Right ventricle myocardium inferior (tissue), 1 donor: ENCODE measurements at places on chromosomes 16 and 17. TPM values are rescaled to one million over a fixed set of nuclear protein-coding genes. Genes with fewer than 3 reads are reported as not detected.

ACSM5 gene
- total RNA-seq: 1.5 TPM

ABCC12 gene
- total RNA-seq: 0.14 TPM

ABR gene
- 147 TPM for total RNA-seq

IRX3 gene
- 38.8 TPM for total RNA-seq

PRKCB gene
- 2.2 TPM for total RNA-seq

KCNJ18 gene
- not detected for total RNA-seq

KRTAP3-2 gene
- not detected for total RNA-seq

TBC1D3C gene
- not detected for total RNA-seq

FSCN2 gene
- total RNA-seq: 0.19 TPM

DNA sequence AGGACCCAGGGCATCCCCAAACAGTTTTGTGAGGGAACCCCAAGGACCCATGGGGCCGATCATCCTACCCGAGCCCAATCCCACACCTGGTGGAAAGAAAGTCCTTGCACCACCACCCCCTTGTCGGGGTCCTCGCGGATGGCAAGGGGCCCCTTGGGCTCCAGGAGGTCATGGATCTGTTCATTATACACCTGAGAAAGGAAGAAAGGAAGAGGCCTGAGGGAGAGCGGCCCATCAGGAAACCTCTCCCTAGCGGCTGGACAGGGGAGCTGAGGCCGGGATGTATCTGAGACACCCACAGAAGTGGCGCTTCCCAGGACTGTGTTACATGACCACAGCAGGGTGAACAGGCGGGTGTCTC is 12.8 kb downstream of the KIF18B start:
- no peak for DNase-seq

- DNase-seq: no peak
Observed at GRCh38 chr16:80723091-80723490, 81.3 kb downstream of the CDYL2 start.

DNA sequence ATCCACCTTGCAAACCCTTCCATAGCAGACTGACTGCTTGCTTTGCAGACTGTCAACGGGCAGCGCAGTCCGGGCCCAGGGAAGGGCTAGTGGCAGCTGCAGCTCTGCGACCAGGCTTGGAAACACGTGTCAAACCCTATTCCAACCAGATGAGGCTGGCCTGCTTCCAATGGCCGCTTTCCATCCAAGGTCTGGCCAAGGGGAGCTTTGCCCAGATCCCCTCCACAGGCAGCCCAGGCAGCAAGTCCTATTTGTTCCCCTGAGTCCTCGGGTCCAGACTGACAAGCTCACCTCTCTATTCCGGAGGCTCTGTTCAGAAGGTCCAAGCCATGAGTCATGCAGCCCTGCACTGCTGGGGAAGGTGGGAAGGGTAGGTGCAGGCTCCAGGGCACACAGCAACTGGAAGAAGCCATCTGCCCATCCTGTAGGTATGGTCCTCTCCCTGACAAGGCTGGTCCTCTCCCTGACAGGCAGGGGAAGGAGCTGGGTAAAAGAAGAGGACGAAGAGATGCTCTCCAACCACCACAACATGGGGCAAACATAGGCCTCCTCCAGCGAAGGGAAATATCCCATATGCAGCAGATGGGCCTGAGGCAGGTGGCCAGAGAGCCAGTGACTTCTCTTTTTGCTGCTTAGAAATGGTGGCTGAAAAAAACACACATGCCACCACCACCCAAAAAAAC is 22.6 kb upstream of the AXIN2 start:
- DNase-seq: no peak

DNA sequence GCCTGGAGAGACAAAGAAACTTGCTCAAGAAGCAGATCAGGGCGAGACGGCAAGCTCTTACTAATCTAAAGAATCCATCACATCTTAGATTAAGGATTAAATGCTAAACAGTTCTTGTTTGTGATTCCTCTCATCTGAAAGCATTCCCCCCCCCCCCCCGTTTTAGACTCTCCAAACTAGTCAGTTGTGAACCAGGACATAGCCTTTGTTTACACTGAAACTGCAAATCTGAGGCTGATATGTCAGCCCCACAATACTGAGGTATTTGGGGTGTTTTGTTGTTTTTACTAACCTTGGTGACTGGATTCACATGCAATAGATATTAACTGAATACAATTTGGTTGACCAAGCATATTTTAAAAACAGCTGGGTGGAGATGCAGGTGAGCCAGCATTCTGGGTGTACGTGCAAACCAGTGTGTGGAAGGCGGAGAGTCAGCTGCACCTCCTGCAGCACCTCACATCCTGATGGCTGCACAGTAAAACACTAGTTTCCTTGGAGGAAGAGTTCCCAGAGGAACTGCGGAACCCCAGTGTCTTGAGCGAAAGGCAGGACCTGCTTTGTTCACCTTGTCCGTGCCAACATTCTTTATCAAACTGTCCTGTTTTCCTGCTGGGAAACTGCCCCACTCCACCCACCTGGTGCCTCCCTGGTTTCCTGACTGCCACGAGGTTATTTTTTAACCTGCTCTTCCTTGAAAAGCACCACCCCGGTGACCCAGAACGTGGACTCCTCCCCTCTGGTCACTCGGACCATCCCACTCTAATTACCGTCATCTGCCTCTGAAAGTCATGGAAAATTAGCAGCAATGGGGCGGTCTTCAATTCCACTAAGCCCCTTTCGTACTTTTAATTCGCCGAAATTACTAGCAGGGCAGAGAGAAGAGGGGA is 1.2 kb upstream of the YPEL2 start:
- DNase-seq: no peak

- DNase-seq: no peak
Observed at GRCh38 chr17:53472586-53472985, 350.1 kb upstream of the KIF2B start.

GRCh38 chr17:19398301-19399181 is 11.6 kb upstream of the MFAP4 start:
- DNase-seq: peak; percentile 83

- no peak for DNase-seq
Observed at GRCh38 chr16:12769525-12769924, 34.2 kb downstream of the CPPED1 start.

- no peak for DNase-seq
Observed at GRCh38 chr17:35245196-35245486, 2.3 kb downstream of the SLFN5 start.

DNA sequence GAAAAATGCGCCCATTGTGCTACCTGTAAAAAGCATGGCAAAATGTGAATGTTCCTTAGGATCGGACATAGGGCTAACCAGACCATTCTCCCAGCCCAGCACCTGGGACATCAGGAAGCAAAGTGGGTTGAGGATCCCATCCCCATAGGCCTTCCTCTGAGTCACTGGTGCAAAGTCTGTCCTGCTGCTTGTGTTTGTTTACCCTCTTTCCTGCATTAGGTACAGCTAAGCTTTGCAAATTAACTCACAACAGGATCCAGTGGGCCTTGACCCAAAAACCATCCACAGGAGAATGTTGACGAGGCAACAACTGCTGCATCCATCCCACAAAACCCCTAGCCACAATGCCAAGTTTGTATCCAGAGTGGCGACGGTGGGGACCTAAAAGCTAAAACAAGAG is 106.2 kb downstream of the GRIN2A start:
- DNase-seq: no peak

- DNase-seq: peak; percentile 71
Observed at GRCh38 chr16:85428168-85428898, 184.8 kb upstream of the GSE1 start.

DNA sequence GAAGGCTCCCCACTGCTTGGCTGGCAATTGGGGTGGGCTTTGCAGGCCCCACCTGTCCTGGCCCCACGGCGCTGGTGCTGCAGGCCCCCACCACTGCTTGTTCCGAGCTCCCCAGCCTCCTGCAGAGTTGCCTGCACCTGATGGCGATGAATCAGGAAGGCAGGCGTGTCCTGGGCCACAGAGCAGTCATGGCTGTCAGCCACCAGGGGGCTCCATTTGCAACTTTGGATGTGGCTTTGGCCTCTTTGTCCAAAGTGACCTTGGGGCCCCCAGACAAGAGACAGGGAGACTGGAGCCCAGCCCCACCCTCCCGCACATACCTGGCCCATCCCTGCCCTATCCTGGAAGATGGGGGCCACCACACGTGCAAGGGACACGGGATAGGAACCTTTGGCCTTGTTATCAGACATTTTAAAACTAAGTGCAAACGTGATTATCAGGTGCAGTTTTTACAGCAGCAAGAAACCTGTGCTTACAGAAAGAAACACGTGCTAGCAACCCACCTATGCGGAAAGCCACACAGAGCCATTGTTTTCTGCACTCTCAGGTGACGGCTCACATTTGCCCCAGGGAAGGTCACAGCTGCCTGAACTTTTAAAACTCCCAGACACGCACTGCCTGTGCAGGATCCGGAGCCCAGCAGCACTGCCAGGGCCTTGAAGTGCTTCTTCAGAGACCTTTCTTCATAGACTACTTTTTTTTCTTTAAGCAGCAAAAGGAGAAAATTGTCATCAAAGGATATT is at the start of gene DNASE1:
DNASE1 (plus strand) TSS at position 443 of the 743 bp plus-strand sequence. CDS start 683 bp downstream, outside the sequence.
- no peak for DNase-seq

DNA sequence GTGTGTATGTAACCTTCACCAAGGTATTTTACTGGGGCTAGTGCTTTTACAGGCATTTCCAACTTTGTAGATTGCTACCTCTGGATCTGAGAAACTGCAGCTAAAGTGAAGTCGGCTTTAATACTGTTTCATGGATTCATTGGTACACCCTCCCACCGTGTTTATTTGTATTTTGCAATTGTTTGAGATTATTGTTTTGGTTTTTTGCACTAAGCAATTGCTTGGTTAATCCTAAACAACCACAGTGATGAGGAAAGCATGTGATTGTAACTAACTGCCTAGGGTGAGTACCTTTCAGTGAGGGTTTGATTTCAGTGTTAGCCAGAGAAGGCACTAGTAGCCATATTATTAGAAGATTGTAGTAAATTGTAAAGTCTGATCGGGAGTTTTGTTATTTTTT is 3.3 kb downstream of the LUC7L3 start:
- no peak for DNase-seq

DNA sequence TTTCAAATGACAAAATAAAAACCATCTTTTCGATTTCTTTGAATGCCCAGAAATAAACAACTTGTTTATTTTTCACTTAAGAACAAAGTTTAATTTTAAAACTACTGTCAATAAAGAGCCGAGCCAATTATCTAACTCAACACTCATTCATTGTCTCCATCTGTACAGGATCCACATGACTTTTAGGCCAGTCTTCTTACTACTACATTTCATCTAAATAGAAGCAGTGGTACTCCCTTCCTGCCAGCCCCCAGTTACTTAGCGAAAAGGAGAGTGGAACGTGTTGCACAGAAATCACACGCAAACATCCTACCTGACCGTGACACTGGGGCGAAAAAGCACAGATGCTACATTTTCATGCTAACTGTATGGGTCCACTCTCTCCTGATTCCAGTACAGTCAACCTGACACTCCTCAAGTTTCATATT is 1.2 kb downstream of the GNA13 start:
- no peak for DNase-seq

GRCh38 chr17:45929344-45929743 is 35.0 kb downstream of the MAPT start:
- DNase-seq: no peak

DNA sequence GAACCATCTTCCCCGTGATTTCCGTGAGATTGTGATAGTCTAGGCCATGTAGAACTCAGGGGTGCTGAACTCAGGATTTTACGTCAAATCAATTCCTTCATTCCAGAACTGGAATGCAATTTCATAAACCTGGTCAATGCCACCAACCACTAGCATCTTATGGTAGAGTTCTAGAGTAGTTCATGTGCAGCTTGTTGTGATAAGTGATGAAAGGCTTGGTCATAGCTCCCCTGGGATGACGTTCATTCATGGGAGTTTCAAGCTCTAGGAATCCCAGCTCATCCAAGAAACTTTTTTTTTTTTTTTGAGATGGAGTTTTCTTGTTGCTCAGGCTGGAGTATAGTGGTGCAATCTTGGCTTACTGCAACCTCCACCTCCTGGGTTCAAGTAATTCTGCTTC is 3.7 kb upstream of the DPEP2 start:
- DNase-seq: no peak

DNA sequence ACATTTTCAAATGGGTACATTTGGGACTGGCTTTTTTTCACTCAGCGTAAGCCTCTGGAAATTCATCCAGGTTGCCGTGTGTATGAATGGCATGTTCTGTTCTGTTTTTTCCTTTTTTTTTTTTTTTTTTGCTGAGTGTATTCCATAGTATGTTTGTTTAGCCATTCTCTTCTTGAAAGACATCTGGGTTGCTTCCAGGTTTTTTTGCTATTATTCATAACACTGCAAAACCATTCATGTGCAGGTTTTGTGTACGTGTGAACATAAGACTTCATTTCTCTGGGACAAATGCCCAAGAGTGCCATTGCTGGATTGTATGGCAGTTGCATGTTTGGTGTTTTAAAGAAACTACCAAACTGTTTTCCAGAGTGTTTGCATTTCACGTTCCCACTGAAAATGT is 335.9 kb upstream of the TNRC6C start:
- no peak for DNase-seq

DNA sequence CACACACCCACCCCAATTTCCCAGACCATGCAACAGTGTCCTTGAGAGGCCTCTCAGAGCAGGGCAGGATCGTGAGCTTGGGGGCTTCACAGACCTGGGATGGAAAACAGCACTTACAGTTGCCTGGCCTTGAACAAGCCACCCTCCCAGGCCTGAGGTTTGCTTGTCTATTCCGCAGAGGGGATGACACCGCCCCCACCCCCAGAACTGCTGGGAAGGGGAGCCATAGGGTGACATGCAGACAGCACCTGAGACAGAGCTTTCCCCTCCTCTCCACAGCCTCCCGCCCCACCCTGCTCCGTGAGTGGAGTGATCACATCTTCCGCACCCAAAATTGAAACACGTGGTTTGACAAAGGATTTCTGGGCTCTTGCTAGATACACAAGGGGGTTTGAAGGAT is 131.5 kb upstream of the TNRC6C start:
- DNase-seq: no peak

DNA sequence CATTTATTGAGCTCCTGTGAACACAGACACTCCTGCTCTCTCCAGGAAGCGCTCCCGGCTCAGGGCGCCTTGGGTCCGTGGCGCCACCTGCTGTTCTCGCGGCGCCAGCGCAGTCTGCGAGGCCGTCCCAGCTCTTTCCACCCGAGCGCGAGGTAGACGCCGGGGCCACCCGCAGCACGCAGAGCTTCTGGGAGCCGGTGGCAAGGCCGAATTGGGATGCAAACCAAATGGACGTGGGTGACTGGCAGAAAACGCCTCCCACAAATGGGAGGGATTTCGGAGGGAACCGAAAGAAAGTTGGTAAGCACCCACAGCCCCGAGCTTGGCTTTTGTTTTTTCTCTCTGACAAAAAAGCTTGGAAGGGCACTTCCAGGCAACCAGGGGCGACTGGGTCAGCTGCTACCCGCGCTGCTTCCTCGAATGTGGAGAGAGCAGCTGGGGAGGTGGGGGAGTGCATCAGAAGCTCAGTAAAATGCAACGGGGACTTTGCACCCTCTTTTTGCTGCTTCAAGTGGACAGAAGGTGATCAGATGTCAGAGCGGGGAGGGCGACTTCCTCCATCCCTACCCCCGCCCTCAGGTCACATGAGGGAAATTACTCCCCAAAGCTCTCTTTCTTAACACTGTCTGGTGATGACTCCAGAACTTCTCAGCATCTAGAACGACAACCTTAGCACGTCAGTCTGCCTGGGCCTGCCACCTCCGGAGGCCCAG is 13.5 kb upstream of the N4BP1 start:
- peak; percentile 93 for DNase-seq
